ENCODE measurements at places on chromosomes 11 and 22.

DNA sequence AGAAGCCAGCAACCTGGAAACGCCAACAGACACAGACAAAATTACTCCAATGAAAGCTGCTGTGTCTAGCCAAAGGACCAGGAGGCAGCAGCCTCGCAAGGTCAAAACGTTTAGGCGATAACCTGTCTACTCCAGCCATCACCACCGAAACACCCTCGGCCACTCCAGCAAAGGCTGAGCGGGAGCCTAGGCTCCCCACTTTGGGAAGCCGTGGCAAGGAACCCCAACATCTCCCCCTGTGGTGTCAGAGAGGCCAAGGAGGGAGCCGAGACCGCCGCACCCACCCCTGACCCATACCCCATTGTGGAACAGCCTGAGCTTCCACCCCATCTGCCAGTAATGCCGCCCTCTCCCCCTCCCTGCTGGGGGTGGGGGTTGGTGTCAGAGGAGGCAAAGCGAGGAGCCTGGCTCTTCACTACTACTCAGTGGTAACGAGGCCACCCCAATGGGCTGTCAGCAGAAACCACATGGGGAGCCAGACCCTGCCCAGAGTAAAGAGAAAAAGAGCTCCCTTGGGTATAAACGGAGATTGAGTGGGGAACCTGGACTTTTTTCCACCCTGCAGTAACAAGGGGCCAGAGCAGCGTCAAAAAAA lies 33.9 kb upstream of the SEPTIN5 start:
- DNase-seq = no peak

DNA sequence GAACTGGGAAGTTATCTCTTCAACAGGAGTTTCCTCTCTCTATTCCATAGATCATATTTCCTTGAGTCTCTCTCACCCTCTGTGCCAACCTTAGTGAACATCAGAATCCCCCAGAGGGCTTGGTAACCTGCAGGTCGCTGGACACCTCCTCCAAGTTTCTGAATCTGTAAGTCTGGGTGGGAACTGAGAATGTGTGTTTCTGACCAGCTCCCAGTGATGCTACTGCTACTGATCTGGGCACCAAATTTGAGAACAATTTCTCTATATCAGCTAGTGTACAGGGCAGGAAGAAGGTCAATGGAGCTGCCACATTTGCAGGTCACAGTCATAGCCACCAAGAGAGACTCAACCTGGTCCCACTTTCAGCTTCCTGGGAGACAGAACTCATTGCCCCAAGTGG lies 62.9 kb downstream of the RCN1 start:
- no peak for DNase-seq

GRCh38 chr11:85758480-85759039 lies 52.4 kb downstream of the SYTL2 start:
- no peak for DNase-seq

- DNase-seq = no peak
Observed at GRCh38 chr22:25494774-25495173, 69.7 kb upstream of the GRK3 start.

DNA sequence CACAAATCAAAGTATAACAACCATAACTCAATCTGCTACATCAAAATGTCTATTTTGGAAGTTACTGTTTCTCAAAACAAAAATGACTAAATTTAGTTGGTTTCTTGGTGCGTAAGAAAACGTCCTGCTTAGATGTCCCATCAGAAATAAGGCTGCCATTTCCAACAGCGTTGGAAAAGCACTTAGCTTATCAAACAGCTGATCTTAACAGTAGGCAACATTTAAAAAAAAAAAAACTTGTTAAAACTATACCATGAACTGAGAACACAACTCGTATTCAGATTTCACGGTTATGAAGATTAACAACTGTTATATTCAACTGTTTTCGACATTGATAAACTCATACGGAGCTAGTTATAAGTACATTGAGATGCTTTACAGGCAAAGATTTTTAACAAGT lies 2.4 kb downstream of the CEP57 start:
- no peak for DNase-seq

GRCh38 chr22:17477391-17477833 lies 85.9 kb upstream of the SLC25A18 start:
- DNase-seq = no peak
